NCI-H510A (cell line): ENCODE measurements at places on chromosomes 4 and X.

GRCh38 chr4:82522472-82522871, 39.3 kb downstream of the TMEM150C start:
- DNase-seq, result no peak

DNA sequence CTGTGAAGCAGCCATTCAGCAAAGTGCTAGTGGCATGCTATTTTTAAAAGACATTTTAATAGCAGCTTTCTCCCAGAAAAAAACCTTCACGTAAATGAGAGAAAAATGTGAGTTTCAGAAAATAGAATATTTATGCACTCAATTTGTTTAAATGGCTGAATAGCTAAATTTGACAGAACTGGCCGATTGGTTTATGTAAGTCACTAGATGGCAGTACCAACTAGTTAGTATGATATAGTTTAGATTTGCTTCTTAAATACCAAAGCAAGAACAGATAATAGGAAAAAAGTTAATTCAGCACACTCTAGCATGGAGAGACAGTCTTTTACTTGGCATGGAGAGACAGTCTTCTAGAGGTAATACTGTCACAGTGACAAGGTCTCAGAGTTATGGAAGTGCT, 250.1 kb downstream of the SNCA start:
- DNase-seq, result no peak

DNA sequence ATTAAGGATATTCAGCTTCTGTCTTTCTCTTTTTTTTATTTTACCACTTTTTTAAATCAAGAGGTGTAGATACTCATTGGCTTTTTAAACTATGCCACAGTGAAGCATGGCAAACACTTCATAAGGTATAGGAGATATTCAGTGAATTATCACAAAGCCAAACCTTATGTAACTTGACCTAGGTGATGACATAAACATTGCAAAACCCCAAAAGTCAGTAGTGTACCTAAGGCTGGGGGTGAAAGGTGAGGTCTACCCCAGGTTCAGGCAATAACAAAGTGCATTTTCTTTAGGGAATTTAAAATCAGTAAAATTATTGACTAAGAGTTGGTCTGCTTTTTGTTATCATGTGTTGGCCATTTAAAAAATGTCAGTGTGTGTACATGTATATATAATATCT, 39.1 kb downstream of the CDKL5 start:
- DNase-seq, result no peak

DNA sequence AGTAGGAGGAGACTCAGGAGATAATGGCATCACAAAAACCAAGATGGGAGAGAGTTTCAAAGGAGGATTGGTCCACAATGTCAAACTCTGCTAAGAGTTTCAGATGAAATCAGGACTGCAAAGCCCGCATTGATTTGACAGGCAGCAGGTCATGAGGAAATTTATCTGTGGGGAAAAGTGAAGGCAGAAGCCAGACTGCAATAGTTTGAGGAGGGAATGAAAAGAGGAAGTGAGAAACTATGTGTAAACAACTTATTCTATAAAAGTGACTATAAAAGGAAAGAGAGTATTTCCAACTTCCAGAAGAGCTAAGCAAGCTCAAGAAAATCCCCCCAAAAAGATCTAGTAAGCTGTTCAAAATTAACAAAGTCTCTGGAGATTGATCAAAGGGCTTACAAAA, 66.3 kb upstream of the DGKK start:
- no peak for DNase-seq

GRCh38 chrX:115330498-115331168, 41.1 kb downstream of the LUZP4 start:
- DNase-seq, result no peak

- no peak for DNase-seq
Measured at GRCh38 chrX:53116101-53116500, 22.2 kb downstream of the KANTR start.

DNA sequence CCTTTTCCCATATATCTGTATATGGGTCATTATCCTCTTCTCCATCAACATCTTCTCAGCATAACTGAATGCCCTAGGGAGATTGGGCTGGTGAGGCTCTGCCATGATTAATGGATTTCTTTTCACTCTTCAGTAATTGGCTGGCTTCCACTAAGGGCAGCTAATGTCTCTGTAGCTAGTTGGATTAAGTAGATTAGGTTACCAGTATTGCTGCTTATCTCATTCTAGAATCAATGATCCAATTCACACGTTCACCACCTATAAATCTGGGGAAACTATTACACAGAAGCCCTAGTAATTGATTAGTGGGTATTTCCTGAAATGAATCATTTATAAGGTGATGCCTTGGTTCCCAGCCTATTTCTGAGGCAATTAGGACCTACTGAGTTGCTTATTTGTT, 94.8 kb downstream of the KDR start:
- DNase-seq, result no peak

DNA sequence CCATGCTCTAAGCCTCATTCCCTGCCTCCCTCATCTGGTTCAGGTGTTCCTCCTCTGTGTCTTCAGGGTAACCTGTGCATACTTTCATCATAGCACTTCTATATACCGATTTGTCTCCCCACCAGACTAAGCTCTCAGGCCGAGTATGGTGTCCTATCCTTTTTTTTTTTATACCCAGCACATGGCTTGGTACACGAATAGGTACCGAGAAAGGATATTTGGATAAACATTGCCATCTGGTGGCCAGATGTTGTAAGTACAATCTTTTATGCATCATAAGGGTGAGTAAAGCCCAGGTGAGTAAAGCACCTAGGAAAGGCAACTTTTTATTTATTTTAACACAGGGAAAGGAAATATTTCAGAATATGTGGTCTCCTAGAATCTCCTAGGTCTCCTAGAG, 68.4 kb downstream of the MID2 start:
- no peak for DNase-seq

DNA sequence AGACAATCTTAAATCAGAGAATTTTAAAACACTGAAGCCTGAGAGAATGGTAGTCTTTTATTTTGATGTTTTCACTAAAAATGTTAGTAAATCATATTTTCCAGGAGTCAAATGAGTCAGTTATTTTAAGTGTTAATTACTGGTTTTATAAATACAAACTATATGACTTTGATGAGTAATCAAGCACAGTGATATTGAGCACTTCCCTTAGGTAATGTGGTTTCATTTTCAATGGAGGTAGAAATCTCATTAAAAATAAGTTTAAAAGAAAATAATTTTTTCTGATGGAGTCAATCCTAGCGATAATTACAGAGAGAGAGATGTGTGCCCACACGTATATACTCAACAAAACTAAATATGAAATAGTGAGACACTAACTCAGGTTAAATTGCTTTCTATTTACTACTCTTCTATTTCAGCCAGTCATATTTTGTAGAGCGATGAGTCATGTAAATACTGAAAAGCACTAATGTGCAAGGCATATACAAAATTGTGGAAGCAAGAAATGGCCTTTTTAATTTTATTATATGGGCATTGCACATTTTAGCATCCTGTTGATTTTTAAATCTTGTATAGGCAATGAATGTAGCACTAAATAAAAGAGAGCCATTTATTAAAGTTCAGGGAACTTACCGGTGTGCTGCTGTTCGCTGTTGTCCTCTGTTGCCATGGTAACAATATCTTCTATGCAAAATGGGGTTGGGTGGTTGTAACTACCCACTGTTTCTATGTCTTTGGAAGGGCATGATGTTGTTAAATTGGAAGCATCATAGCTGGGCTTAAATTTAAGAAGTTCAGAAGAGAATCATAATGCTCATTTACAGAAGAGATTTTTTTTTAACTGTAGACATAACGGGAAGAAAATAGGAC, 513.7 kb downstream of the TLL1 start:
- no peak for DNase-seq

GRCh38 chr4:94332983-94333590, 9.5 kb downstream of the HPGDS start:
- no peak for DNase-seq

DNA sequence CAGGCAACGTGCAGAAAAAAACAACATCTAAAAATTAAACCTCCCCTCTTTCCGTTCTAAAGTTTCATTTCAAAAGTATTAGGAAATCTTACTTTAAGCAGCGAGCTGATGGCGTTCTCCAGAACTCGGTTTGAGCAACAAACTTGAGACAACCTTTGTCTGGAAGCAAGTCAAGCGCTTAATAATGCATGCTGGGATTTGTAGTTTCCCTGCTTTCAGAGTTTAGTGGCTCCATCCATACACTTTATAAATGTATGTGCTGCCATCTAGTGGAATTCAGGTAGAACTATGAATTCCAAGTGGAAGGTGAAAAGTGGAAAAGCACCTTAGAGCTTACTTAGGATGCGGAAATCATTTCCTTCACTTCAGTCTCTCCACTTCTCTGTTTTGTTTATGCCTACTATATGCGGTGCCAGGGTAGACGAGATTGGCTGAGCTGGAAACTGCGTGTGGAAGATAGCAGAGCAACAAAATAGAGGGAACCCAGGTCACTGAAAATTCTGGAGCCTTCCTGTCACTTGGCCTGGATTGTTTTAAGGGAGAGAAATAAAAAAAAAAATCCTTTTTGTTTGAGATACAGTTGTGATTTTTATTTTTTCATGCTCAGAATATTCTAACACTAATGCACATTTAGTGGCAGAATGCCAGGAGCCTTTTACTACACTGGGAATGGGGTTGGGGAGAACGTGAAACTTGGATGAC, at the start of gene BDH2:
BDH2 (minus strand) TSS at position 144 of the 702 bp plus-strand sequence. CDS start 3,580 bp downstream, outside the sequence.
- peak; percentile 28 for DNase-seq

DNA sequence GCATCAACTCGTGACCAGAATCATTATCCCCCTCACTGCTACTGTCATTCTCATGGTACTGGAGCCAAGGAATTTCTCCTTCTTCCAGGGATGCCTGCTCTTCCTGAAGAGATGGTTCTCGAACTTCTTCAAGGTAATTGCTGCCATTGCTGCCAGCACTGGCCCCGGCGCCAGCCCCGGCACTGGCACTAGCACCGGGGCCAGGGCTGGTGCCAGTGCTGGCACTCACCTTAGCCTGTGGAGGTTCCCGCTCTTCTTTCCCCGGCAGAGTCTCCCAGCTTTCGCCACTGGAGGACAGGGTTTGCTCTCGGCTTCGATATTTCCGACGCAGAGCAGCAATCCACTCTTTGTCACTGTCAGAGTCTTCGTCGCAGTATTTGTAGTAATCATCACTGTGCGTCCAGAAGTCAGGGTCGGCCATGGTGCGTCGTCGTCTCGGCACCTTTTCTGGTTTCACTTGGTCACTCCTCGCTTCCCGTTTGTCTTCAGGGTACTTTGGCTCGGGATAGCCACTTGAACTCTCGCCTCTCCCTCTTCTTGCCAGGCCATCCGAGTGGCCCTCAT, 3.4 kb downstream of the PJA1 start:
- DNase-seq, result no peak

DNA sequence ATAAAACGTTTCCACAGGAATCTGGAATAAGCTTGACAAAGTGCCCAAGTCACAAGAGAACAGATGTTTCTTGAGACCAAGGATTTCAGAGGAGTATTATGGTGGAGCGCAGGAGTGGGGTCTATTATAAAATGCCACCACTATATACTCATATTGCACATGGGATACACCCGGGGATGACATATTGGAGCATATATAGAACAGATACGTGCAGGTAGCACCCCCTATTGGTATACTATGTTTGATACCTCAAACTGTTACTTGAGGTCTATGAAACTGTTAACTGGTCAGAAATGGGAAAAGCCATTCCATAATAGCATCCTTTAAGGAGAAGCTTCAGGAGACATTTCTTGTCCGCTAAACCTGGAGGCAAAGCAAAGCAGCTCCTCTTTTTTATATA, 86.0 kb downstream of the PCYT1B start:
- DNase-seq, result no peak

GRCh38 chr4:60133375-60133774, 1066.8 kb upstream of the ADGRL3 start:
- DNase-seq, result no peak

GRCh38 chr4:74878323-74878722, 54.6 kb upstream of the PARM1 start:
- no peak for DNase-seq
